ENCODE measurements at places on chromosomes 3 and 15.
A peak's percentile ranks its signal among the peaks of the same experiment; 100 is the strongest.

DNA sequence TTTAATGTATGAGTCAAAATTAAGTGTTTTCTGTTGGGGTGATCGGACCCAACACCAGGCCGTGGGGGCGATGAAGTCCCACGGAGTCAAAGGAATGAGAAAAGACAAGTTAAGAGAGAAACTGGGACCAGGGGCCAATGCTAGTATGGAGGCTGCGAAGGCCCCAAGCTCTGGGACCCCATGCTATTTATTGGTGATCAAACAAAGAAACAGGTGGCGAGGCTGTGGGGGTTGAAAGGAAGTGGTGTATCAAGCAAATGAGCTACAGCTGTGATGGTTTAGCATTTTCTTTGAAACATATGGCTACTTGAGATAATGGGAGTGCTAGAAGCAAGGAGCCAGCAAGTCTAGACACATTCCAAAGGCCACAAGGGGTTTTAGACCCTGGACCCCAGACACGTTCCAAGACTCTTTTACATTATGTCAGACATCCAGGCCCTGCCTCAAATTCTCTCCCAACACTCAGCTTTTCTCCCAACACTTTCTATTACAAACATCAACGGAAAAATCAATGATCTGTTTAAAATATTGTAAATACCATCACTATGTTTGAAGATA lies 56.0 kb upstream of the SNRPN start:
- no peak for DNase-seq

DNA sequence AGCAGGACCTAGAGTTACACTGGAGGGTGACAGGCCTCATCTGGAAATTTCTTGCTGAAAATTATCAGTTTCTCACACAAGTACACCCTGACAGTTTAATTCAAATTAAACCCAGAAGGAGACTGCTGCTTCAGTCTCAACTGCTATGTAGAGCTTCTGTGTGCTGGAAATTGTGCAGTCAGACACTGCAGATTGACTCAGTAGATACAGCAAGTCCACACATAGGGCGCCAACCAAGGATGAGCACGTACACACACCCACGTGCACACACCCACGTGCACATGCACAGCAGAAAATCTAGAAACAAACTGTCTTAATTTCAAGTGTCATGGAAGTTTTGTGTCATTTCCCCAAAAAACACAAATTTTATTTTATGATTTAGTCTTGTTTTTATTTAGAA lies 192.9 kb downstream of the PDE8A start:
- no peak for DNase-seq

DNA sequence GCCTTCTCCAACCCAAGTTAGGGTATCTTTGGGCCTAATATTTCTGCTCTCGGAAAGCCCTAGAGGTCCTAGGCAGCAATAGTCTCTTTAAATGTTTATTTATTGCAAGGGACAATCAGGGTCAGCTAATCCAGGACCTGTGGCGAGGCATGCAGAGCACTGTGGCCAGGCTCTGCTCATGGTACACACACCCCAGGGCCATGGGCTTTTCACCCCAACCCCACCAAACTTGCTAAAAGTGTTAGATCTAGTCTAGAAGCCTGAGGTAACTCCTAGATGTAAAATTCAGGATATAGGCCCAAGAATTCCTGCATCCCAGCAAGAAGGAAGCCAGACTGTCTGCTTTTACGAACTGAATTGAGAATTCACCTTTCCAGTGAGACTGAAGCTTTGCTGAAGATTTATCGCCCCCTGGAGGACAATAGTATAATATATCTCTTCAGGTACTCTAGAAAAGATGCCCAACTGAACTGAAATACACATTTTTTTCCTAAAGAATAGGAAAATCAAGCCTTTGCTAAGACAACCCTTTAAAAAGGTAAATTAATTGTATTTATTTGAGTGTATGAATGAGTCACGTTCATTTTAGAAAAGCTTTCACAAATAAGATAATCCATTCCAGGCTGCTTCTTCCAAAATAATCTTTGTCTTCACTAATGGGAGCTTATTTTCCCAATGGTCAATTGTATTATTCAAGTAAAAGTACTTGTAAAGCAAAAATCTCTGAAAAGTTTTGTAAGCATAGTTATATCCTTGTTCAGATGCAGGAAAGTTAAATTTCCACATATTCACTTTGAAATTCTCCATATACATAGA lies 89.8 kb downstream of the LRRC3B start:
- DNase-seq = peak; percentile 11

GRCh38 chr3:144583871-144584270 lies 612.2 kb downstream of the DIPK2A start:
- DNase-seq = no peak

GRCh38 chr15:57563416-57563815 lies 28.3 kb upstream of the MYZAP start:
- DNase-seq = no peak

GRCh38 chr15:88729581-88729980 lies 73.7 kb upstream of the ACAN start:
- no peak for DNase-seq

GRCh38 chr15:39321977-39322376 lies 258.9 kb upstream of the THBS1 start:
- no peak for DNase-seq

GRCh38 chr3:4765212-4765611 lies 214.0 kb upstream of the BHLHE40 start:
- DNase-seq = no peak

DNA sequence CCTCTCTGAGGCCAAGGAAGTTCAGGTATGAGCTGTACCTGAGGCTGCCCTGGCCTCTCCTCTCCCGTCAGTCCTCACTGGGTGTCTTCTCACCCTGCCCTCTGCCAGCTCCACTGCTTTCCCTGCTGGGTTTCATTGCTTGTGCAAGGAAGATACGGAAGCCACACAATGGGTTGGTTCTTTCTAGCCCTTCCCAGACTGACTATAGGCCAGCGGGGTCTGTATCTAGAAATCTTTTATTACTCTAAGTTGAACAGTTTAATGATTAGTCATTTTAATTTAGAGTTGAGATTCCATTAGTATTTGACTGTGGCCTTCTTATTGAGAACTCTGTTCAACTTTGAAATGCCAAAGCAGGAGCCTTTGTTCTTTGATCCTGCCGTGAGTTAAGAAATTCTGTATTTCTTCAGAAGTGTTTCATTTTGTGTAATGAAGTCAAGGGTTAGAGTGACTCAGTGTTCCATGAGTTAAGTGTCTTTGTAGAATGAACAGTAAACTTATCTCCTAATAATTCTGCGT lies 16.2 kb downstream of the C3orf62 start:
- DNase-seq = no peak

GRCh38 chr3:170090601-170090981 lies 52.8 kb downstream of the GPR160 start:
- no peak for DNase-seq

- DNase-seq = no peak
These were observed 53.8 kb upstream of the CADM2 start for GRCh38 chr3:84904816-84905555.

DNA sequence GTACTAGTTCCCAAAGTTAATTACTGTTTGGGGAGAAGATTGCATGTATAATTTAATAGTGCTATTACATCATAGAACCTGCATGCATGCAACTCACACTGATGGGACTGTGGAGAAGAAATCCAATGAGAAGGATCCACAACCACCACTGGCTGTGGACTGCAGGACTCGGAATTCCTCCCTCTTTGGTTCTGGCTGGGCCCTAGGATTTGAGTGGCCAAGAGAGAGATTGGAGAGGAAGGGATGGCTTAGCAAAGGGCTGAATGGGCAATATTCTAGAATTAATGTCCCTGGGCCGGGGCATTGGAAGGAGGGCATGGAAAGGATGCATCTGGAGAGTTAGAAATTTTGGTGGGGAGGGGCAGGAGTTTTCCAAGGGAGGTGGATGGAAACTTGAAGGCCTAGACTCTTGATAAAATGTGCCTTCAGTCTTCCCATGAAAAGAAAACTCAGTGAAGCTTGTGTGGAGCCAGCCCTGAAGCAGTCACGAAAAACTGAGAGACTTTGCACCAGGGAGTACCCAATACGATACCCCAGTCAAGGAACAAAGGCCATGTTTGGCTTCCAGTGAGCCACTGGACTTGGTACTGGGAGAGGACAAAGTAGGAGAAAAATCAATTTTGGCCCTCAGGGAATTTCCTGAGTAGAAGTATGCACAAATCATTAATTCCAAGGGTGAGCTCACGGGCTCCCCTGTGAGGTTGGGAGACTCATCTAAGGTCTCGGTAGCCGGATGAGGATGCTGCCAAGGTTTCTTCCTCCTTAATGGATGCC lies 31.4 kb upstream of the TPM1 start:
- DNase-seq = no peak
